Activated naive CD8-positive, alpha-beta T cell treated with anti-CD3 and anti-CD28 coated beads, Interleukin-2, amount 50 U/mL, for 16 hours (primary cell): ENCODE measurements at places on chromosomes 6 and 20.

DNA sequence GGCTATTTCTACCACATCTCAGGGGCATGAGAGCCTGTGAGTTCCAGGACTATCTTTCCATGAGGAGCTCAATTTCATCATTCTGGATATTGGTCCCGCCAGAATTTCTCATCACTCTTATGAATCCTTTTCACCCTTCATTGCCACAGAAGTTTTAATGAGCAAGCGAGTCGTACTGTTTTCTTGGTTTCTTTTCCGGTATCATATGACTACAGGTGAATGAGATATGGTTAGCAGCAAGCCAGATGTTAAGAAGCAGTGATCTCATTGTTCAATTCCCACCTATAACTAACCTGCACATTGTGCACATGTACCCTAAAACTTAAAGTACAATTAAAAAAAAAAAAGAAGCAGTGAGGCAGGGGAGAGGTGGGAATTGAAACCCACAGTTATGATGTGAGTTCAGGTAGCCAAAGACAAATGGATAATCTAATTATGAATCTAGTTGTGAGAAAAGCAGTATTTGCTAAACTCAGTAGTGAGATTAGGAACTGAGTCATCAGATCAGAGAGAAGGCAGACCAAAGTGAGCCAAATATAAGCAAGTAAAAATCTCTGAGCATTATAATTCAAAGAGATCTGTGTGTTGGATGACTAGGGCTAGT lies 78.0 kb upstream of the ELOVL5 start:
- DNase-seq: no peak

DNA sequence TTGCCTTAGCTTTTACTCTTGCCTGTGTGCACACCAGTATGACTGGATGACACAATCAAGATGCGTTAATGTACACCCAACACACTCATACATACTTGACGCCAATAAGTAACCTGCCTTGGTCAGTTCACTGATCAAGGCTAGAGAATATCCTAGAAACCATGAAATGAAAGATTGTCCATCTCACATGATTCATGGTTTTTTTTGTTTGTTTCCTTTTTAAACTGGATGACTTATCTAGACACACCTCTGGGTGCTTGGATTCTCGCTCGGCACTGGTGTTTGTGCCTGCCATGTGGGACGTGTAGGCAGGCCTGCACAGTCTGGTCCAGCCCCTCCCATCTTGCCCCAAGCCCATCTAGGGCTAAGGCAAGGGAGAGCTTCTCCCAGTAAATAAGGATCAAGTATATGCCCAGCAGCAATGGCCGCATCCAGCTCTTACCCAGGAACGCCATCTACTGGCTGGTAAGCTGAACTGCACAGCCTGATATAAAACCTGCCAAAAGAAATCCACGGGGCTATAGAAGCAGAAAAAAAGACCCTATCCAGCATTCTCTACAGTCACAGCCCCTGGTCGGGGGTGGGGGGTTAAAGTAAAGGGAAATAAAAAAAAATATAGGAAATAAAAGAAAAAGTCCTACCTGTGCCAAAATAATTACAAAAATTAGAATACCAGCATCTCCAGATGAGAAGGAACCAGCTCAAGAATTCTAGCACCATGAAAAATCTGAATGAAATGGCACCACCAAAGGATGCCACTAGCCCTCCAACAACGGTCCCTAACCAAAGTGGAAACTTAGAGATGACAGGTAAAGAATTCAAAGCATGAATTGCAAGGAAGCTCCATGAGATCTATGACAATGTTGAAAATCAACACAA lies 73.3 kb downstream of the OTOR start:
- no peak for DNase-seq

- no peak for DNase-seq
Observed at GRCh38 chr6:26455357-26455970, 2.3 kb upstream of the BTN2A1 start.

DNA sequence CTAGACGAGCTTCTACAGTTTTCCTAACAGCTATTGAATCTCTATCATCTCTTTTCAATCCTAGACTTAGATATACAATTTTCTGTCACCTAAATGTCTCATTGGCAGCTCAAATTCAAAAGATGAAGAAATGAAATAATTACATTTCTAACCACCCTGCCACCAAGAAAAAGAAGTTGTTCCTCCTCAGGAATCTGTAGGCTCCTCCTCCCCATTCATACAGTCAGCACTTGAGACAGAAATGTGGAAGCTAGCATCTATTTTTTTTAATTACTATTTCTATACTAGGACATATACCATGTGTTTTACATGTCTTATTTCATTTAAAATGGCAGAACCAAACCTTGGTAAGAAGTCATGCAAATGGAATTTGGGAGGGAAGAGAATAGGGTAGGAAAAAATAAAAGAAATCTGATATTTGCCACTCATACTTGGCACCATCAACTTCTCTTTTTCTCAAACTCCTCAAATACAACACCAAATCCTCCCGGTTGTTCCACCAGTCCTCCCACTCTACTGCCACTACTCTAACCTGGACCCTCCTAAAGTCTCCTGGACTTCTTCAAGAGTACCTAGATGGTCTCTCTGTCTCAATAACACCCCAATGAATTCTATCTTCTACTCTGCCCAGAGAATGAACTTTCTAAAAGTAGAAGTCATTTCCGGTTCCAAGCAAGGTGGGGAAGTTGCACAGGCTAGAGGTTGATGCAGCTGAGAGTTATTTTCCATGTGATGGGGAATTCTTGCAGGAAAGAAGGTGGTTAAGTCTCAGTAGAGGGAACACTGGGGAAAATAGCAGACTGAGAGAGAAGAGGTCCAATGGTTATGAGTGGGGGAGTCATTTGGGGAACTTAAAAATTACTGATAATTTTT lies 54.1 kb downstream of the ATXN1 start:
- DNase-seq: no peak

GRCh38 chr6:46927066-46927465 lies 5.3 kb upstream of the ADGRF5 start:
- no peak for DNase-seq
